HFFc6 (cell line): ENCODE measurements at places on chromosomes 2 and 18.

- DNase-seq = peak; percentile 0
These were observed 36.1 kb downstream of the NHEJ1 start for GRCh38 chr2:219124381-219125110.

DNA sequence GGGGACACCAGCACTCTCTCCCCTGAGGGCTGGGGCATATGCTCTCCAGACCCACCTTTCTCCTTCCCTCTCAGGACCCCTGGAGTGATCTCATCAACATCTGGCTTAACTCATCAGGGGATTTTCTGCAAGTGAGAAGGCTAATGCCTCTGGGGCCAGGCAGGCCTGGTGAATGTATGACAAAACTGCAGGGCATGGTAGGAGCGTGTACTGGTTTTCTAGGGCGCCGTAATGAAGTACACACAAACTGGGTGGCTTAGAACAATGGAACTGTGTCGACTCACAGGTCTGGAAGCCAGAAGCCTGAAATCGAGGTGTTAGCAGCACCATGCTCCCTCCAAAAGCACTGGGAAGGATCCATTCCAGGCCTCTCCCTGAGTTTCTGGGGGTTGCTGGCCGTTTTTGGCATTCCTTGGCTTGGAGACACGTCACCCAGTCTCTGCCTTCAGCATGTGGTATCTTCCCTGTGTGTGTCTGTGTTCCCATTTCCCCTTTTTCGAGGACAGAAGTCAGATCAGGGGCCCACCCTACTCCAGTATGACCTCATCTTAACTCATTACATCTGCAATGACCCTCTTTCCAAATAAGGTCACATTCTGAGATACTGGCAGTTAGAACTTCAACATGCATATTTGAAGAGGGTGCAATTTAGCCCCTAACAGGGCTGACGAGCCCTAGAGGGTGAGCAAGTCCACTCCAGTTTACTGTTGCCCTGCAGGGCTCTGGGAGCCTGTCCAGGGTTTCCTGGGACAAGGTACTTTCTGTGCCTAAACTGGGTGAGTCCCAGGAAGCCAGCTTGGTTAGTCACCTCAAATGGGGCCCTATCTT is 45.5 kb upstream of the CAB39 start:
- DNase-seq = peak; percentile 70

DNA sequence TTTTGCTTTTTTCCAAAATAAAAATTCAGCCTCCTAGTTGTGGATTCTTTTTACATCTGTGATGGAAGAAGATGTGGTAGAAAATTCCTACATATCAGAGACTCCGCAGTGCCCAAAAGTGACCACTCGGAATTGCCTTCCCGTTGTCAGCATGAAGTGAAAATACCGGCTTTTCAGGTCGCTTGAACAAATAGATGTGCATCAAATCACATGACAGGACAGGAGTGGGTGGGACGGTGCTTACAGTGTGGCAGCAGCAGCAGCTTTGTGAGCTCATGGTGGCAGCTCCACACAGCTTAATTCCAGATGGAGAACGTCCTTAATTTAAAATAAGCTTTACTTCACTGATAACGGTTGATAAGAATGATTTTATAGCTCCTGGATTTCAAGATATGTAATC is 20.3 kb downstream of the SALL3 start:
- no peak for DNase-seq

GRCh38 chr2:172438741-172439508 is 11.5 kb downstream of the ITGA6 start:
- DNase-seq = peak; percentile 51

DNA sequence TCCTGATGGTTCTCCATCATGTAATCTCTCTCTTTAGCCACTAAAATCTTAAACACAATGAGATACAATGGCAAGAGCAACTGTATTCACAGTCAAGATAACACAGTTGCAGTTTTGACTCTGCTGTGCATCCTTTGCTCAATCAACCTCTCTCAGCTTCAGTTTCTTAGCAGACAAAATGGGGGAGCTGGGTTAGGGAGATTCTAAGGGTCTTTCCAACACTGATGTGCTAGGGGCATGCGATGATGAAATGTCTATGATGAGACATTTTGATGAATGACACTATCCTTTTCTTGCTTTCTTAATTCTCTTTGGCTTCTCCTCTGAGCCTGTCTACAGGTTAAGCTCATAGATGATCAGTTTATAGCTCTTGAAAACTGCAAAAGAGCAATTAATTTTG is 1.1 kb downstream of the SERPINB10 start:
- no peak for DNase-seq

- no peak for DNase-seq
These were observed 39.3 kb upstream of the DSG1 start for GRCh38 chr18:31278609-31279071.

DNA sequence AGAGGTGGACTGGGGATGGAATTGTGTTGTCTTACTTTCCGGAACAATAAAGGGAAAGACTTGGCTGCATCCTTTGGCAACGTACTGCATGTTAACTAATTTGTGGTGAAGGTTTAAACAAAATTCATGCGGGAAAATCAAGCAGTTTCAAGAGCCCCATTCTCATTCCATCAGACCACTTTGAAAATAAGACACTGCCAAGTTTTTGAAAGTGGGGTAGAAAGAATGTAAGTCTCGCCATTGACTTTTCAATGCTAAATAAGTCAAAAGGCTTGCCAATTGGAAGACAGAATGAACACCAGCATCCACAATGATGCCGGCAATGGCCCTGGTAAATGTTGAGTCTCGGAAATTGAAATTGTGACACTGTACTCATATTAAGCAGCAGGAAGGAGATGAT is 322.0 kb downstream of the RND3 start:
- DNase-seq = no peak

- no peak for DNase-seq
These were observed 215.6 kb downstream of the HAUS1 start for GRCh38 chr18:46319783-46320182.

DNA sequence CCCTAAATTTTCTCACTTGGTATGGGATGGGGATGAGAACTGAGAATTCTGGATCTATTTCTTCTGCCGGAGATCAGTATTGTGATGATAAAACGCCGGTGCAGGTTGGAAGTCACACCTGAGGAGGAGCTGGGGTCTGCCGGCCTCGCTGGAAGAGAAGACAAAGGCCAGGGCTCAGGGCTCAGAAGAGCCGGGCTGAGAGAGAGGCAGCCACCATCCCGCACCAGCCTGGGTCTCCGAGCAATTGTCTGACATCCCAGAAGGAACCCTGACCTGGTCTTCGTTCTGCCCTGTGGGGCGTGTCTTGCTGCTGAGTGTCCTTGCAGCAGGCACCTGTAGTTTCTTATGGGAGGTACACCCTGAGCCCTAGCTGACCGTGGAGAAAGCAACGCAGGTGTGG is 31.4 kb upstream of the SALL3 start:
- DNase-seq = no peak

GRCh38 chr2:219243291-219243761 is 1.9 kb downstream of the GLB1L start:
- no peak for DNase-seq

DNA sequence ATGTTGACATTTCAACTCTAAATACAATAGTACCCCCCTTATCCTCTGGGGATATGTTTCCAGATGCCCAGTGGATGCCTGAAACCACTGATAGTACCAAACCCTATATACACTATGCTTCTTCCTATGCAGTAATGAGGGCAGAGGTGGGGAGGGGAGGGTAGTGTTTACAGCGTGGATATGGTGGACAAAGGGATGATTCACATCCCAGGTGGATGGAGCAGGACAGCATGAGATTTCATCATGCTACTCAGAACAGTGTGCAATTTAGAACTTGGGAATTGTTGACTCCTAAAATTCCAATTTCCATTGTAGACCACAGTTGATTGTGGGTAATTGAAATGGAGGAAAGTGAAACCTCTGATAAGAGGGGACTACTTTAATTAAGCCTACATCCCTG is 75.4 kb downstream of the TSN start:
- DNase-seq = no peak

- no peak for DNase-seq
These were observed 88.7 kb downstream of the NEDD4L start for GRCh38 chr18:58132595-58133261.
